ENCODE measurements at places on chromosomes 2 and 18. TPM values are rescaled to one million over a fixed set of nuclear protein-coding genes. Genes with fewer than 3 reads are reported as not detected.

DNA sequence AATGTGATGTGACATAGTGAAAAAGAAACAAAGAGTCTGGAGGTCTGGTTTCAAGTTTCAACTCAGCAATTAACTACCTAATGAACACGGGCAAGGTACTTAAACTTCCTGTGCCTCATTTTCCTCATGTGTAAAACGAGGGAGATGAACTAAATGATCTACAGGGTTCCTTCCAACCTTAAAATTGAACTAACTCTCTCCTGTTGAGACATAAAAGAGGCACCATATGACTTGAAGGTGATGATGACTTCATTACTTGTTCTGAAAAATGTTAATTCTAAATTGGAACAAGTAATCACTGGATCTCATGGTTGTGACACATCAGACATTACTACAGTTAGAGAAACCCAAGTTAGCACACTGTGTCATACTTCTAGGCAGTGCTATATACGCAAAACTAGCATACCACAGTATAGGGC is 8.9 kb upstream of the REL start:
- no peak for DNase-seq

- no peak for DNase-seq
Measured at GRCh38 chr2:219507581-219508443, 6.5 kb upstream of the ASIC4 start.

DNA sequence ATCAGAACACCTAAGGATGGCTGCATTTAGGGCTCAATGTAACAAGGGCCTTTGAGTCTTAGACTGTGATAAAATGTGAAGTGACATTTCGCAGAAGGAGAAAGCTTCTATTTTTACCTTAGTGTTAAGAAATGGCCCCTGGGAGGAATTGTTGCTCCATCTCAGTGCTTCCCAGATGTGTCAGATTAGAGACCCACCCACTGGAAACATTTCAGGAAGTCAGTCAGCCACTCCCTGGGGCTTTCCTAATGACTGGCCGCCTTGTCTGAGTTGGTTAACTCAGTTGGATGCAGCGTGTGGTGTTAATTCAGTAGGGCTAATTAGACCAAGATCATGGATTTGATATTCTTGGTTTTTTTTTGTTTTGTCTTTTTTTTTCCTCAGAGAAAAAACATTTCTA is 355.9 kb downstream of the PIK3C3 start:
- no peak for DNase-seq

DNA sequence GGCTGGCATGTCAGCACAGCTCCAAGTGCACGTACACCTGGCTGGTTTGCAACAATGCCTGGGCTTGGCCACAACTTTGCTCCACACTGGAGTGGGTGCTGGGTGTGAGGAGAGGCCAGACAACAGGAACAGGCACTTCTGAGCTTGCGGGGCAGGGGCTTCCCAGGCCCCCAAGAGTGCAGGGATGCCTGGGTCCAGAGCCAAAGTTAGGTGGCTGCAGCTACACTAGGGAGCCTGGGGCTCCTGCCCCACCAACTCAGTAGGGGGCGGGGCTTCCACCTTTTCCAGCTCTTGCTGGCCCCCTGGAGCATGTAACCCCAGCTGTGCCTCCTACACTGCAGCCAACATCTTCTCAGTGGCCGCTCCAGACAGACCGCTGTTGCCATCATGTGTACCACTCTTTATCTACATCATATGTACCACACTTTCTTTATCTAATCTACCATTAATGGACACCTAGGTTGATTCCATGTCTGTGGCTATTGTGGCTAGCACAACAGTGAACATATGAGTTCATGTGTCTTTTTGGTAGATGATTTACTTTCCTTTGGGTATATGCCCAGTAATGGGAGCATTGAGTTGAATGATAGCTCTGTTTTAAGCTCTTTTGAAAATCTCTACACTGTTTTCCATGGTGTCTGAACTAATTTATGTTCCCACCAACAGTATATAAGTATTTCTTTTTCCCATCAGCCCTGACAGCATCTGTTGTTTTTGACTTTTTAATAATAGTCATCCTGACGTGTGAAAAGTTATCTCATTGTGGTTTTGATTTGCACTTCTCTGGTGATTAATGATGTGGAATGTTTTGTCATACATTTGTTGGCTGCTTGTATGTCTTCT is 87.9 kb downstream of the ZNF804A start:
- no peak for DNase-seq

MC2R gene
- total RNA-seq = not detected

SH3RF3 gene
- total RNA-seq = 0.45 TPM
